ENCODE measurements at places on chromosomes 2 and 18.

DNA sequence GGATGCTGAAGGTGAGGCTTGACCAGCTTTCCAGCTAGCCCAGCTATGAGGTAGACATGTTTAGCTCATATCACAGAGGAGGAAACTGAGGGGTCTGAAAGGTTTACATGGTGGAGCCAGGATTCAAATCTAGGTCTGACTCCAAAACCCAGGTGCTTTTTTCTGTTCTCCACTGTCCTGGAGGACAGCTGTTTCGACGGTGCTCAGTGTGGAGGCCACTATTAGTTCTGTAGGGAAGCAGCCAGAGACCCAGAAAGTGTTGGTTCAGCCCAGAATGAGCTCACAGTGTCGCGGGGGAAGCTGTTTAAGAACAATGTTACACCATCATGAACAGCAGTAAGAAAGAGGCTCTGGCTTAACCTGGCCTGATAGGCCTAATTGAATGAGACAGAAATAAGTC lies 11.1 kb downstream of the PROC start:
- DNase-seq, result no peak

GRCh38 chr2:20583425-20583881 lies 67.4 kb downstream of the HS1BP3 start:
- DNase-seq, result no peak

DNA sequence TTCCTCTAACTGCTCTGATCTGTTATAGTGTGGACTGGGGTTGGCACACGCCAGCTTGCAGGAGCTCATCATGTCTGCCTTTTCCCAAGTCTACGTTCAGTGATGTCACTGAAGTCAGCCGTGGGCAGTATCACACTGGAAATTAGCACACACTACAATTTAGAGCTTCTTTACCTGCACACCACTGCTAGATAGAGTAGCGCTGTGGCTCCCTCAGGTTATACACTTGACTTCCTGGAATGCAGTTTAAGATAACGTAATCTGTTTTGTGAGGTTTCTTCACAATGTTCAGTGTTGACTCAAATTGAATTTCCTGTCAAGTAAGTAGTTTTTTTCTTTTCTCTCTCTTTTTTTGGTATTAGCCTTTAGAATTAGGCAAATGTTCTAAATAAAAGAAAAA lies 487.2 kb downstream of the DCDC2C start:
- no peak for DNase-seq

- no peak for DNase-seq
Observed at GRCh38 chr2:196290569-196290968, 119.2 kb upstream of the STK17B start.

Measured in iPS DF 6.9 (cell line).